Omental fat pad (tissue), 4 donors: ENCODE measurements at places on chromosomes 11 and 22. TPM values are rescaled to one million over a fixed set of nuclear protein-coding genes. Genes with fewer than 3 reads are reported as not detected.
A peak's percentile ranks its signal among the peaks of the same experiment; 100 is the strongest.

- no peak for DNase-seq
These were observed 761.2 kb downstream of the DLG2 start for GRCh38 chr11:84865791-84866535.

- no peak for DNase-seq
These were observed 986.5 kb upstream of the CHORDC1 start for GRCh38 chr11:91209306-91209705.

- DNase-seq = no peak
These were observed 82.1 kb upstream of the PPARA start for GRCh38 chr22:46068181-46068592.

DNA sequence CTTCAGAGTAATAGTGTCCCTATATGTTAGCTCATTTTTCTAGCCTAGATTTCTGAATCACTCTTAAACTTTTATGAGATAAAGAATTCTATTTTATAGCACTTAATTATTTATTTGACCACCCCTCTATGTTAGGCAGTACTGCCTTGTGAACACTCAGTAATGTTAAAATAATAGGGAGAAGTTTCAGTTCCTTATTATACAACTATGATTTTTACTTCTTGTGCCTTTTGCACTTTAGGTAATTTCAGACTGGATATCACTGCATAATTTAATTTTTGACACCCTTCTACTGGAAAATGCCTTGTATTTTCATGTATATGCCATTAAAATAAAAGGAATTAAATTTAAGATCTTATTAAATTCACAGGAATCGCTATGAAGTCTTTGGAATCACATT, 3.1 kb downstream of the BCO2 start:
- DNase-seq = no peak

The OR4C46 gene
- total RNA-seq = not detected

DNA sequence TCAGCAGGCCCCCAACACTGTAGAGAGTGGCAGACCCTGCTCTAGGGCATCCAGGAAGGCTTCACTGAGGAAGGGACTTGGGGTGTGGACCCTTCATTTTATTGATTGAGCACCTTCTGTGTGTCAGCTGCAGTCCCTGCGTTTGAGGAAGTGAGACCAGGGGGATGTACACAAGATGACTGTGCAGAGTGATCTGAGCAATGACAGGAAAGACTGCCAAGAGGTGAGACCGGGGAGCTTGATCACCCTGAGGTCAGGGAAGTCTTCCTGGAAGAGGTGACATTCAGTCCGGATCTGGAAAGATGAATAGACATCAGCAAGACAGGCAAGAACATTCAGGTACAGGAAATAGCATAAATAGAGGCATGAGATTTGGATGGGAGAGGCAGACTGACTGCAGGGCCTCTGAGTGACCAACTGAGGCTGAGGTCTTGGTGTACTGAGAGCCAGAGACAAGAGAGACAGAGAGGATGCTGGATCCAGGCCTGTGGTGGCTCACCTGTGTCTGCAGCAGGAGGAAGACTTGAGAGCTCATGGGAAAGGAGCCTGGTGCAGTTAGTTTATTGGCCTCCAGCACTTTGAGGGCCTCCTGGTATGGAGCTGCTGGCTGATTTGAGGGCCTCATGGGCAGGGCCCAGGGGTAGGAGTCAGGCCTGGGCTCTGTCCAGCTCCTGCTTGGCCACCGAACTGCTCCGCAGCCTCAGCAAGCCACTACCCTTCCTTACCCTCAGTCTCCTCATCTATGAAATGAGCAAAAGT, 5.2 kb downstream of the DGAT2 start:
- DNase-seq = no peak

DNA sequence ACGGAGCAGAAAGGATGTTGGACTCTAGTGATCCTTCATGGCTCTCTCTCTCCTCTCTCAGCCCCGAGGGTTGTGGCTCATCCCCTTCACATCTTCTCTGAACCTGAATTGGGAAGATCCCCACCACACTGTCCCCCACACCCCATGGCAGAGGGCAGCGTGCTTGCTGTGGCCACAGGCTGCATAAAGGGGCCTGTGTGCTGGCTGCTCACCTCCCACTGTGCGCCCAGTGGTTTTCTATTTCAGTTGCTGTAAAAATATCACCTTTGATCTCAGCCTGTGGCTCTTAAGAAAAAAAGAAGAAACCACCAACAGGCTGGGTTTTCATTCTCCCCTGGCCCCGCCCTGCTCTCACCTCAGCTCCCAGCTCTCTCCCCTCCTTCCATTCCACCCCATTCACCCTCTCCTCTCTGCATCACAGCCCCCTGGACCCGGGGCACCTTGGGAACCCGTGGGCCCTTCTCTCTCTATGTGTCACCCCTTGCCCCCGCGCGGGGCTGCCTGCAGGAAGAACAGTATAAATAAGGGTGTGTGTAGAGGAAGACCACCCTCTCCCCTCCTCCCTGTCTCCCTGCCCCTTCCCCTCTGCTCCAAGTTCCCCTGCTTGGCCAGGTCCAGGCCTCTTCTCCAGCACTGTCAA, 25.8 kb upstream of the WNT11 start:
- DNase-seq = no peak

- peak; percentile 49 for DNase-seq
These were observed 49.7 kb downstream of the RTL6 start for GRCh38 chr22:44448271-44448830.

DNA sequence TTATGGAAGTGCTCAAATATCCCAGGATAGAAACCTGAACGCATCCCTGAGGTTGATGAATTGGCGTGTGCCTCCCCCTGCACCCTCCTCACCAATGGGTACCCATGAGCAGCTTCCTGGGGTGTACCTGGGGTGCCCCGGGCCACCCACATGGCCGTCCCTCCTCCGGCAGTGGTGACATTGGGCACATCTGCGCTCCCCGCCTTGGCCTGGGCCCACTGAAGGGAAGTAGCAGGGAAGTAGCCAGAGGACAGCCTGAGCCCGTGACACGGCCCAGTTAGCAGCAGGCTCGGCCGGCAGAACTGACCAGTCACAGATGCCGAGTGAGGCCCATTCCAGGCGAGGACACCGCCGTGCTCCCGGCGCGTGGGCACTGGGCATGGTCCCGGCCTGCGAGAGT, 16.7 kb downstream of the MRPL23 start:
- DNase-seq = no peak

The USP2 gene
- total RNA-seq = 17.5 TPM

DNA sequence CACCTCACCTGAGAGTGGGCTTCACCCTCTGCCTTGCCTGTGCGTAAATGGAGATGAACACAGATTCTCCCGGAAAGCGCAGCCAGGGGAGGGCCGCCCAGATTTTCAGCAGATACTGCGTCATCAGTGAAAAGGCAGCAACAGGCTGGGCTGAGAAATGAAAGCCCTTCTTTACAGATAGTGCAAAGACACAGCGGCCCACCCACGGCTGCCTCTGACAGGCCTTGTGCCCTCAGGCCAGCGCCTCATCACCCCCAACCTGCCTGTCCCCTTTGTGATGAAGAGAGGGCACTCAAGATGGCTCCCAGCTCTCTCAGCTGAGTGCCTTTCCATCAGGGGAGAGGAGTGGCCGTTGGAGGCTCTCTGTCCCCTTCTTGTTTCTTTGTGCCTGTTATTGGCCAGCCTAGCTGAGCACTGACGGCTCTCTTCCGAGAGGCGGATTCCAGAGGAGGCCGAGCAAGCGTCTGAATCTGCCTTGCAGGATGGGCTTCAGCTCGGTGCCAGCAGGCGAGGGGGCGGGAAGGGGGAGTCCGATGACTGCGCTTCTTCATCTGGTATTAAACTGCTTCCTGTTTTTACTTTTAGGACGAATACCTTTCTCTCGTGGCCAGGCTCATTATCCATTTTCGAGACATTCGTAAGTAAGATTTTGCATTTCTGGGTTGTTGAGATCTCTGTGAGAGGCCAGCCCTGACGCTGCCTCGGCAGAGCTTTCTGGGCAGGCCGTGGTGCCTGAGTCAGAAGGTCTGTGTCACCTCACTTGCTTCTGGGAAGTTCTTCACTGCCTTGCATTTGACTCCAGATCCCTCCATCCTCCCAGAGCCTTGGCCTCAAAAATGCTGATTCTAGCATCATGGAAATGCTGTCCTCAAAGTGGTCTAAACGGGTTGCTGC, 43.7 kb downstream of the MED15 start:
- DNase-seq = no peak

The DBX1 gene
- not detected for total RNA-seq

DNA sequence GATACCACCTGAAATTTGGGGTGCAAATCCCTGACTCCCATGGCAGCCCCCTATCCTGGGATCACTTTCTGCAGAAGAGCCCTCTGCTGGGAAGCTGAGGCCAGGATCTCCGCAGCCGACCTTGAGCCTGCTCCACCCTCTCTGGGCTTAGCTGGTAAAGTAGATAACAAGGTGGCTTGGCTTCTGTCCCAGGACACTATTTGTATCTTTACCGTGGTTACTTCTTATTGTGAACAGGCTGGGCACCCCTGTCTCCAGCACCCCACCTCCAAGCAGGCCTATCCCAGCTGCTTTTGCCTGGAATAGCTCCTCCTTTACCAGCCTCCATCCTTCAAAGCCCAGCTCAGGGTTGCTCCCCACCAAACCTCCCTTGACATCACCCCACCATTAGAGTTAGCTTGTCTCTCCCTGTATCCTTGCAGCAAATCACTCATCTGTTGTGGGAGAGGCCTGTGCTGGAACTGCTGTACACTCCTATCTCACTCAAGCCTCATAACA, 35.2 kb upstream of the P2RY2 start:
- DNase-seq = no peak

DNA sequence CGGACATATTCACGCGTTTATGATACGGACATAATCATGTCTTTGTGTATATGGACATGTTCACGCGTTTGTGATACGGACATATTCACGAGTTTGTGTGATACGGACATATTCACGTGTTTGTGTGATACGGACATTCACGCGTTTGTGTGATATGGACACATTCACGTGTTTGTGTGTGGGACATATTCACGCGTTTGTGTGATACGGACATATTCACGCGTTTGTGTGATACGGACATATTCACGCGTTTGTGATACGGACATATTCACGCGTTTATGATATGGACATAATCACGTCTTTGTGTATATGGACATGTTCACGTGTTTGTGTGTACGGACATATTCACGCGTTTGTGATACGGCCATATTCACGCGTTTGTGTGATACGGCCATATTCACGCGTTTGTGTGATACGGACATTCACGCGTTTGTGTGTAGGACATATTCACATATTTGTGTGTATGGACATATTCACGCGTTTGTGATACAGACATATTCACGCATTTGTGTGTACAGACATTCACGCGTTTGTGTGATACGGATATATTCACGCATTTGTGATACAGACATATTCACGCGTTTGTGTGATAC, 24.9 kb downstream of the PTDSS2 start:
- DNase-seq = no peak

DNA sequence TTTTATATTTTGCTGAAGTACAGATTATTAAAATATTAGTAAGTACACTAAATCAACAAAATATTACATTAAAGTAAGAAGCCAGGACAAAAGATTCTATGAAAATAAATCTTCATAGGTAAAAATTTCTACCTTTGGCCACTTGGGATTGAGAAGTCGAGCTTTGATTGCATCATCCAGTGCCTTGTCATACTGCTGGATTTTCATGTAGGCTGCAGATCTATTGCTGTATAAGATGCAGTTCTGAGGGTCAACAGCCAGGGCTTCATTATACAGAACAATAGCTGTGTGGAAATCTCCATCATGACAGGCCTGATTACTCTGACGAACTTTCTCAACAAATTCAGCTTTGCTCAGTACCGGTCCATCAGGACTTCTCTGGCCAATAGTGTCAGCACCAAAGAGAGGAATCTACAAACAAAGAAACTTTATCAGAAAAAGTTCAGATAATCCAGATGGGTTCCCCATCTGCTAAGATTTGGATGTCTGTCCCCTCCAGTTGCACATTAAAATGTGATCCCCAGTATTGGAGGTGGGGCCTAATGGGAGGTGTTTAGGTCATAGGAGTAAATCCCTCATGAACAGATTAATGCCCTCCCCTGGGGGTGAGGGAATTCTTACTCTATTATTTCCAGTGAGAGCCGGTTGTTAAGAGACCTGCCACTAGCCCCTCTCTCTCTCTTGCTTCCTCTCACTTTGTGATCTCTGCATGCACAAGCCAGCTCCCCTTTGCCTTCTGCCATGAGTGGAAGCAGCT, 50.0 kb downstream of the TTC28 start:
- DNase-seq = no peak

- DNase-seq = no peak
These were observed 815 bp downstream of the TNNT3 start for GRCh38 chr11:1920128-1920908.

GRCh38 chr11:96317985-96318384, 25.0 kb downstream of the MAML2 start:
- no peak for DNase-seq

GRCh38 chr11:84173078-84173477, 886.9 kb upstream of the CCDC90B start:
- DNase-seq = no peak

DNA sequence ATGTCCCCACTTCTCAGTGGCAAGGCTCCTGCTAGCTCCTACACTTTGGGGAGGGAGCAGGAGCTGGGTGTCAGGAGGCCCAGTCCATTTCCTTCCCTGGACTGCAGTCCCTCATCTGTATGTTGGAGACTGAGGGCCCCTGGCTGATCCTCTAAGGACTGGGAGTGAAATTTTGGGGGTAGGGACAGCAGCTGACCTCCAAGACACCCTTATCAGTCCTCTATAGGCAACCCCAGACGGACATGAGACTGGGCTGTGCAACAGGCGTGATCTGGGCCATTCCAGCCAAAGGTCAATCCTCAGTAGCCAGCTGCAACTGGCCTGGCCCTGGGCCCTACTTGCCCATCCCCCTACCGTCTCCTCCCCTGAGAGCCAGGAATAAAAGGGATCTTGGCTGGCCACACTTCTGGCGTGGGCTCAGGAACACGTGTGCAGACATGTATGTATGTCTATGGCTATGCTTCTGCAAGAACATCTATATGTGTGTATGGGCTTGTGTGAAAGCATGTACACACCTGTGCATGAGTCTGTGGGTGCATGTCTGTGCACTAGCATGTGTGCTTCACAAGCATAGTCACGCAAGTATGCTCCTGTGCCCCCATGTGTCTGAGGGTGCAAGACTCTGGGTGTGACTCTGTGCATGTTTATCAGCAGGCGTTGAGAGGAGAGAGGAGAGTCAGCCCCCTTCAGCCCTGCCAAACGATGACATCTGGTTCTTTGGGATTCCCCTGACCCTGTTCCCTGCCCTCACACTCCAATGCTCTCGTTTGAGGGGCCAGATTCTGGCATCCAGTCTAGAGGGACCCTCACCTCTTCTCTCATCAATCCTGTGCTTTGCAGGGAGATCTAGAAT, 24.6 kb upstream of the DGAT2 start:
- DNase-seq = no peak

GRCh38 chr11:121159741-121160140, 58.7 kb downstream of the TECTA start:
- no peak for DNase-seq

DNA sequence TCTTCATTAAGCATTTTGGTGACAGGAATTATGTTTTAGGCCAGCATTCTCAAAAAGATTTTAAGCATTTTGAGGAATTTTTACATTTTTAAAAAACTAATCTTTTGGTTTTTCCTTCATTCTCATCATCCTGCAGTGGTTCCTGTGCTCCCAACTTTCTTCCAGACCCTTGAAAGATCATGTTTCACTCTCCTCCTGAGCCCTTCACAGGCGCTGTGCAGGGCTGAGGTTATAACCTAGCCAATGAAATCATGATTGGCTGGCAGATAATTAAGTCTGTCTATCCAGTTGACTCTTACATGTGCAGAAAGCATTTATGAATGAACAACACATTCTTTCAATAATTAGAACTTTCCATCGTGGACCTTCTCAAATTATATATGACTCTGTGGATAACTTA, 226.3 kb downstream of the DDX10 start:
- no peak for DNase-seq

- DNase-seq = no peak
These were observed 122.5 kb downstream of the WNT11 start for GRCh38 chr11:76083563-76084451.

The CNTF gene
- total RNA-seq = 2.3 TPM

The SLN gene
- total RNA-seq = not detected
